Foreskin keratinocyte (primary cell): ENCODE measurements at places on chromosomes 6 and 20. TPM values are rescaled to one million over a fixed set of nuclear protein-coding genes. Genes with fewer than 3 reads are reported as not detected.

Gene CFAP206
- polyA plus RNA-seq = 0.10 and 0.11 TPM in 2 replicates

Gene FOXQ1
- polyA plus RNA-seq = 2.6 and 4.4 TPM in 2 replicates

Gene CALHM5
- polyA plus RNA-seq = 0.03 and 0.10 TPM in 2 replicates

Gene TGM3
- not detected in 2 replicates for polyA plus RNA-seq
